ENCODE measurements at places on chromosomes 12 and 14.

DNA sequence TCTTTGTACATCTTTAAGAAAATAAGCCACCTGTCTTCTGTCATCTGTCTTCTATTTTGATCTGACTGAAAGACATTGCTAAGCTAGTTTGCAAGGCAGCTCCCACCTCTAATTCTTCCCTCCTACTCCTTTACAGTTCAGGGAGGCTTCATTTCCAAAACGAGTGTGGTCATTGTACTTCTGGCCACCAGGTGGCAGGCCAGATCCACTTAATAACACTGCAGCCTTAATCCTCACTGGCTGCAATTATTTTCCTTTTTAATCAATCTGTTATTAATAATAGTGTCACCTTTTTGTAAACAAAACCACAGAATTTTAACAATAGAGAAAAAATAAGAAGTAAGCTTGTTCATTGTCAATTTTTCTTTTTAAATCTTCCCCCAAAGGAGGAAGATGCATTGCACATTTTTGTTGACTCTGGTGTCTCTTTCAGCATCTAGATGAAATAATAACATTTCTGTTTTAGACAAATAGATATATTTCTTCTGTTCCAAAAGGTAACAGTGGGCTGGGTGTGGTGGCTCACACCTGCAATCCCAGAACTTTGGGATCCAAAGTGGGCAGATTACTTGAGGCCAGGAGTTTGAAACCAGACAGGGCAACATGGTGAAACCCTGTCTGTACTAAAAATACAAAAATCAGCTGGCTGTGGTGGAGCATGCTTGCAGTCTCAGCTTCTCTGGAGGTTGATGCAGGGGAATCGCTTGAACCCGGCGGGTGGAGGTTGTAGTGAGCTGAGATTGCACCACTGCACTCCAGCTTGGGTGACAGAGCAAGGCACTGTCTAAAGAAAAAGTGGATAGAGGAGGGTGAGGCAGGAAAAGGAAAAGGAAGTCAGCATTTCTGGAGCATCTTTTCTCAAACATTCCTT, 23.3 kb downstream of the GABARAPL1 start:
- H3K27me3 ChIP-seq = no peaks in the 10 kb centered on the region
- no peak overlapping the region for H3K4me3 ChIP-seq
- DNase-seq = no peak
- H3K4me1 ChIP-seq = no peaks in the 10 kb centered on the region
- H3K36me3 ChIP-seq = no peaks in the 10 kb centered on the region

- H3K27ac ChIP-seq = no peak overlapping the region
- no peak for DNase-seq
- no peak overlapping the region for H3K4me3 ChIP-seq
- peaks cover 6% of the 10 kb centered on the region for H3K27me3 ChIP-seq
- no peaks in the 10 kb centered on the region for H3K4me1 ChIP-seq
- H3K36me3 ChIP-seq = no peaks in the 10 kb centered on the region
Observed at GRCh38 chr12:111045941-111046340, 125.6 kb upstream of the MYL2 start.

DNA sequence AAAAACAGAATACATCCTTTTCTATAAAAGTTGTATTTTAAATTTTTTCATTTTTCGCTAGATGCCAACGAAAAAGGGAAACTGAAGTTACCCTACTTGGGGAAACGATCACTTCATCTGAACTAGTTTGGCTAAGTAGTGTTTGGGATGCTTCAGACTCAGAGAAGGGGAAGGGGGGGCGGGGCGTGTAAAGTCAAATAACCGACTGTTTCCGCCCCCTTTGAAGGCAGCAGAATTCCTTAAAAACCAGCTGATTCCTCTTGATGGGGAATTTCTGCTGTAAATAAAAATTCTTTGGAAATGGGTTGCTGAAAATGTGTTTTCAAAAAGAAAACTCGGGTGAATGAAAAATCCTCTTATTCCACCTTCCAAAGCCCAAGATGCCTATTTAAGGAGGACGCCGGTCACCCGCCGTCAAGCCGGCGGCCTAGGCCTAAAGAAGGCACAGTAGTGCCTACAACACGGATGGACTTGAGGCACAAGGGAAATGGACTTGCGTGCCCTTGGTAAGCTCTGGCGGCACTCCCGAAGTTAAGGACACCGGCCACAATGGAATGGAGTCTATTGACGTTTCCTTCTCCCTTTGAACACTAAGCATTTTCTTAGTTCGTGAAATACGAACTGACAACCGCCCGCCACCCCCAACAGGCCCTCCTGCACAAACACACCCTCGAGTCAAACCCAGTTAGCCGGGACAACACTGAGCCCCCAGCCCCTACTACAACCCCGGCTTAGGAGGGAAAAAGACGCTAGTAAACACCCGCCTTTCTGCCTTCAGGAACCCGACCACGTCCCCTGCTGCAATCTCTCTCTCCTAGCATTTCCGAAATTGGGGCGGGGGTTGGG, 1.9 kb downstream of the ATXN2 start:
- no peaks in the 10 kb centered on the region for H3K27me3 ChIP-seq
- peaks cover 46% of the 10 kb centered on the region for H3K4me1 ChIP-seq
- peak; percentile 63 for DNase-seq
- peak overlapping the region; percentile 96 for H3K27ac ChIP-seq

DNA sequence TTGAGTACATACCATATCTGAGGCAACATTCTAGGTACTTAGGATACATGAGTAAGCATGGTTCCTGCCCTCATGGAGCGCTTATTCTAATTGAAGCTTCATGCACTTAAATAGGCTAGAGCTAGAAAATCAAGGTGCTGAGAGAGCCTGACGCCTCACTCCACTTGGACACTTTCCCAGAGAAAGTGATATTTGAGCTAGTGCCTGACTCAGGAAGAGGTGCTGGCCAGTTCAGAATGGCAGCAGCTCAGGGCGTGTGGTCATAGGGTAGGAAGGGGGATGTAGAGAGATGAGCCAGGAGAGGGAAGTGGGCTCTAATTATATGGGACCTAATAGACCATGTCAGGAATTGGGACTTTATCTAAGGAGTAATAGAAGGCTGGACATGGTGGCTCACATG, 33.3 kb downstream of the TULP3 start:
- H3K27me3 ChIP-seq = no peaks in the 10 kb centered on the region
- DNase-seq = no peak
- no peak overlapping the region for H3K4me3 ChIP-seq

DNA sequence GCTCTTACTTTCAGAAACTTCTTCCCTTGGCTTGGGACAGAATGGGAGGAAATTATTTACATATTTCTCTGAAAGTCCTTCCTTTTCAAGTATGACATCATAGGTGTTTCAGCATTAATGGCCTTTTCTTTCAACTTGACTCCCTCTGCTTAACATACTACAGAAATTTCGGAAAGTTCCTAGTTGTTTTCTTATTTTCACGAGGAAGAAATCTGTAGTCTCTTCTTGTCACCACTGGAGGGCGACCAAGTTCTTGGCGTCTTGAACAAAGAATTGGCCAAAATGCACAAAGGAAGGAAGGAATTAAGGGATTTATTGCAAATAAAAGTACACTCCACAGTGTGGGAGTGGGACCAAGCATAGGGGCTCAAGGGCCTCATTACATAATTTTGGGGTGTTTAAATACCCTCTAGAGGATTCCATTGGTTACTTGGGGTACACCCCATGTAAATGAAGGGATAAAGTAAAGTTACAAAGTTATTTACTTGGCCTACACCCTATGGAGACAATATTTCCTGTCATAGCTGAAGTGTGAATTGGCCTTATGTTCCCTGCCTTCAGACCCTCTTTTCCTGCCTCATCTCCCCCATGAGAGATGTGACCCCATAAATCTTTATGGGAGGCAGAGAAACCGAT, 70.4 kb downstream of the RPL10L start:
- no peak overlapping the region for H3K27ac ChIP-seq
- H3K4me3 ChIP-seq = no peak overlapping the region
- no peaks in the 10 kb centered on the region for H3K4me1 ChIP-seq
- H3K36me3 ChIP-seq = no peaks in the 10 kb centered on the region
- DNase-seq = no peak
- no peaks in the 10 kb centered on the region for H3K27me3 ChIP-seq

GRCh38 chr14:61621444-61621843, 73.9 kb upstream of the HIF1A start:
- H3K36me3 ChIP-seq = no peaks in the 10 kb centered on the region
- no peaks in the 10 kb centered on the region for H3K27me3 ChIP-seq
- DNase-seq = no peak
- H3K27ac ChIP-seq = no peak overlapping the region
- no peak overlapping the region for H3K4me3 ChIP-seq

GRCh38 chr12:67069451-67070306, 199.5 kb upstream of the CAND1 start:
- no peaks in the 10 kb centered on the region for H3K36me3 ChIP-seq
- peaks cover 23% of the 10 kb centered on the region for H3K4me1 ChIP-seq
- H3K4me3 ChIP-seq = peak overlapping the region; percentile 65
- H3K27me3 ChIP-seq = peaks cover 11% of the 10 kb centered on the region
- no peak for DNase-seq
- H3K27ac ChIP-seq = peak overlapping the region; percentile 89

DNA sequence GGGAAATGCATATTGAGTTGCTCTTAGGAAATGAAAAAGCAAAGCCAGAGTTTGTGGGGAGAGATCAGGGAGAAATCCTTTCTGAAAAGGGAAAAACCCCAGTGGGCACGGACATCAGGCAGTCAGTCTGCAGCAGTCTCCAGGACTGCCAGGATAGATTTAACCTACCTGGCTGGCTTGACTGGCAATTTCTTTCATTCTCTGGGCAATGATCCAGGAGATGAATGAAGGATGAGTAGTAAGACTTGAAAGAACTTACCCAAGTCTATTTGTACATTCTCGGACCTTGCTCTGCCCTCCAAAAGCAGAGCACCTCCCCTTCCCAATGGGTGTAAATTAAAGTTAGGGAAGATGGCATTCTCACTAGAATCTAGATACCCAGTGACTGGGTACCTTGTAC, 42.9 kb downstream of the CMAS start:
- H3K36me3 ChIP-seq = no peaks in the 10 kb centered on the region
- no peak overlapping the region for H3K4me3 ChIP-seq
- H3K27me3 ChIP-seq = no peaks in the 10 kb centered on the region
- no peaks in the 10 kb centered on the region for H3K4me1 ChIP-seq

DNA sequence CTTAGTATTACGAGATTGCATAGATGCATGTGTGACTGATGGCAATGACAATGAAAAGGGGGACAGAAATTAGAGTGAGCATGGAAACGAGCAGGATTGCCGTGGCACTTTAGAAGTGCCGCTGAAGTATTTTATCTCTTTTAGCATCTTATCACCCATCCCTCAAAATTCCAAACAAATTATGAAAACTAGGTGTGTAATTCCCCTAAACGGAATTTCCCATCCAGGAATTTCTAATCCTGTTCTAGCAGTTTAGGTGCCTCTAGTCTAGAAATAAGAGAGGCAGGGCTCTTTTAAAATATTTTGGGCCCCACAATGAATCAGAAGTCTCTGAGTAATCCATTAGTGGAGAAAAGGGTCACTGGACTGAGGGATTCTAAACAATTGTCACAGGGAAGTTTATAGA, 947 bp downstream of the TMEM52B start:
- peaks cover 4% of the 10 kb centered on the region for H3K27me3 ChIP-seq
- H3K4me1 ChIP-seq = peaks cover 14% of the 10 kb centered on the region
- no peak overlapping the region for H3K4me3 ChIP-seq
- H3K27ac ChIP-seq = no peak overlapping the region
- H3K36me3 ChIP-seq = no peaks in the 10 kb centered on the region
- no peak for DNase-seq

Measured in suprapubic skin (tissue), 4 donors.